ENCODE measurements at places on chromosomes 7 and 10.

DNA sequence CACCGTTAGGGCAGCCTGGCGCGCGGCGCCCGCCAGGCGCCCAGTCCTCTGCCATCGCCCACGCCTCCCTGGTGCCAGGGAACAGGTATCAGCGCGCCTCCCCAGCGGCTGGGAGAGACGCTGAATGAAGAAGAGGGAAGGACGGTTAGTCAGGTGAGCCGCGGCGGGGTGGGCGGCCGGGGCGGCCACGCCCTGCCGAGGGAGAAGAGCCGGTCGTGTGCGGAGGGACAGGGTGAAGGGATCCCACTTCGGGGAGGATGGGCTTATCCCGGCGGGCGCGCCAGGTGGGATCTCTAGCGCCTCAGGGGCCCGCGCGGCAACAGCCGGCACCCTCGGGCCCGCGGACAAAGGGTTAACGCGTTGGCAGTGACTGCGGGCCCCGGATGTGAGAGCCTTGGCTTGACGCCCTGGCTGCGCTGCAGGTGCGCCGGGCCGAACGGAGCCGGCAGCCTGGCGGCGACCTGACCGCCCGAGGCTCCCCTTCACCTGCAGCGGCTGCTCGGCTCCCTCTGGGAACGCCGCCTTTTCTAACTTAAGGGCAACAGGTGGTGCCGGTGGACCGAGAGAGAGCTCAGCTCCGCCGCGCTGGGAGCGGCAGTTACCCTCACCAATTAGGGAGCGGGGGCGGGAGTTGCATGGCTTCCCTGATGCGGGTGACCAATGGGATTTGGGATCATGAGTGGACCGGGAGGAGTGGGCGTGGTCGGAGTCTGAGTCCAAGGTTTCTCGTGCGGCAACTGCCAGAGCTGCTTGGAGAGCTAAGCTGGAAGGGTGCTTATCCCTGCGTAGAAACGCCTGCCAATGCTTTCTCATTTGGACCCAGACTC is at the start of gene ARL4A:
TSS of gene ARL4A (plus strand) at position 743 of the 827 bp plus-strand sequence. CDS start 622 bp downstream, outside the sequence.
- DNase-seq = peak; percentile 78

GRCh38 chr7:136000288-136000913 is 23.2 kb upstream of the MTPN start:
- no peak for DNase-seq

DNA sequence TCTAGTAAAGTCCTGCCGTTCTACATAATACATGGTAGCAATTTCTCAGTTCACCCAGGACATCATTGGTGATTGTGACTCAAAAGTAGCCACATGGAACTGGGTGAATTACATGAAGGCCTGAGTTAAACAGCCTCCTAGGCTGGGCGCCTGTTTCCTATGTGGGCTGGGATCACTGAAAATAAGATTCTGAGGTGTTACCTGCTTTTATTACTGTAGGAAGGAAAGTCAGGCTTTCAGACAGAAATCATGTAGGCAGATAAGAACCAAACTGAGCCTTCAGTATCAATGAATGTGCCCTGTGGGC is 160.4 kb downstream of the CAMK1D start:
- DNase-seq = no peak

DNA sequence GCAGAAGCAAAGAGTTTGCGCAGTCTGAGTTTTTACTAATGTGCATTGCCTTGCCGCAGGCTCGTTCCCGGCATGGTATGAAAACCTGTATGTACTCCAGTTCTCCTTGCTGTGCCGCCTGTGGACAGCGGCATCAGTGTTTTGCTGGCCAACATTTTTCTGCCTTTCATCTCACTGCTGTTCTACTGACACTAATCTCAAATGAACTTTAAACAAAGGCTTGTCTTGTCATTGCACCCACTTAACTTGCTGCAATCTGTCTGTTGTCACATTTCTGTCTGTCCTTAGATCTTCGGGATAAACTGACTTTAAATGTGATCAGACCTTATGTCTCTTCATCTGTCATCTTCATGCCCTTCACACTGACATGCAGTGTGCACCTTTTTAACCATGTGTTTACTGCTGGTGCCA is 71.7 kb upstream of the ZNRF2 start:
- no peak for DNase-seq

GRCh38 chr7:45416846-45417245 is 157.3 kb upstream of the ADCY1 start:
- DNase-seq = no peak

GRCh38 chr7:101017064-101017777 is 2.7 kb upstream of the MUC17 start:
- DNase-seq = no peak

GRCh38 chr10:59585046-59585700 is 124.5 kb downstream of the SLC16A9 start:
- no peak for DNase-seq

- no peak for DNase-seq
Measured at GRCh38 chr7:103501206-103501605, 55.2 kb upstream of the SLC26A5 start.

GRCh38 chr7:49264530-49264929 is 340.2 kb downstream of the CDC14C start:
- DNase-seq = no peak

GRCh38 chr10:124646483-124647352 is 97.5 kb downstream of the FAM53B start:
- no peak for DNase-seq

DNA sequence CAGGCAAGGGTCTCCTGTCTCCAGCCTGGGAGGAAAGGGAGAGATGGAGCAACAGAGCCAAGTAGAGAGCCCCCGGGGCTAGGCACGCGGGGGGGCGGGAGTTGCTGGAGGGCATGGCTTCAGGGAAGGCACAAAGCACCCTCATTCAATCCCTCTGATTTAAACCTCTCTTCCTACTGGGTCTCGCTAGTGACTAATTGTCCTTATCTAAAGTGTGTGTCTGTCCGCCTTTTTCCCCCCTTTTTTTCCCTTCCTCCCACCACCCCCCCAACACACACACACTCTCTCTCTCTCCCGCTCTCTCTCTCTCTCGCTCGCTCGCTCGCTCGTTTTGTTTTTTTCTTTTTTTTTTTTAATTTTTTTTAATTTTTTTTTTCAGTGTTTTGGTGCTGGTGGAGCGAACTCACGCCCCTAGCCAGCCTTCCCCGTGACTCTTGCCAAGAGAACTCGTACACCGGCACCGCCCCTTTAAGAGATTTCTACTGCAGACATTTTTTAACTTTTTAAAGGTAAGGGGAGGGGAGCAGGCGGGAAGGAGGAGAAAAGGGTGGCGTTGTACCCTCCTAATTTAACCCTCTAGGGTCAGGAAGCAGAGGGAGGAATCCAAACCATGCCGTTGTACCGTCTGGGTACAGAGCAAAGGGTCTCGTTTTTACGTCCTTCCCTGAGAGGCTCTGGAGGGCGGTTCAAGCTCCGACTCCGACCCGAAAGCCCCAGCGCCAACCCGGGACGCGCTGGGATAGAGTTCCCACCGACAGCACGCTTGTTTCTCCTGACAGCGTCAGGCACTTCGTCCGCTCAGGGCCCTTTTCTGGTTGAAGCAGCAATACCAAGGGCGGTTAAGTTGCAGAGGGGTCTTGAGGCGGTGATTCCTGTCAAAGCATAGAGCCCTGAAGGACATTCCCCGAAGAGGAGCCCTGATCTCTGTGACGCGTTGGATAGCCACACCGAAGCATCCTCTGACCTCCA is at the start of gene HPSE2:
TSS of gene HPSE2 (minus strand) at position 195 of the 969 bp plus-strand sequence.
- no peak for DNase-seq

- DNase-seq = no peak
Measured at GRCh38 chr10:78442836-78443550, 409.3 kb downstream of the RPS24 start.

- no peak for DNase-seq
Measured at GRCh38 chr10:60495338-60496055, 105.8 kb upstream of the ANK3 start.

- no peak for DNase-seq
Measured at GRCh38 chr7:100433592-100434296, 2.6 kb downstream of the PPP1R35 start.

- DNase-seq = no peak
Measured at GRCh38 chr10:88064608-88065382, 201.4 kb downstream of the PTEN start.

DNA sequence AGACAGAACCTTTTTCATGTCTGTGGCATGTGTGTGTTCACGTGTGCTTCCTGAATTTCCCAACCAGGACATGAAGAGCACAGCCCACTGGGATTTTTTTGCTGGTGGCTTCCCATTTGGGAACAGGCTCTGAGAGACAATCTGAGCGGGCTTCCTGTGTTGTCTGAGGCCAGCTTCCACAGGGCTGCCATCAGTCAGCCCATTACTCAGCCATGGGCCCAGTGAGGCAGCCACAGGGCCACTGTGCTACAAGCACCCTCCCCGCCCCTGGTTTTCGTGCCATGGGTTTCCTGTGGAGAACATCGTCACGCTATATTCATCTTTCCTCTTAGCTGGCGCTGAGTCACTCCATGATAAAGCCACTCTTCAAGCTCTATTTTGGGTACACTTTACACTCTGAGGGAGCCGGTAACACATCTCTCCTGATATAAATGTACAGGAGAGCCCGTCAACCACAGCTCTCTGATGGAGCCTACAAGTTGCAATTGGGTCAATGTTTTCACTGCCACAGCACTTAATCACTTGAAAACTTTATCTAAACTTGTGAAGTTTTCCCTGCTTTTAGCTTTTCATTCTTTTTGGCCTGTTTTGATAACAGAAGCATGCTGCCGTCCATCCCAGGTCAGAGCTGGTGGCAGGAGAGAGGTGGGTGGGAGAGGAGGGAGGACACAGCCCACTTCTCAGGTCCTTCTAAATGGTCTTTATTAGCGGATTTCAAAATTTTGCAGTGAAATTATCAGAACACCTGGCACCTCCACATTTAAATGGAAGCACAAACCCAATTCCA is 96.9 kb downstream of the HIPK2 start:
- DNase-seq = no peak

- DNase-seq = no peak
Measured at GRCh38 chr7:106089647-106090046, 22.5 kb downstream of the SYPL1 start.

DNA sequence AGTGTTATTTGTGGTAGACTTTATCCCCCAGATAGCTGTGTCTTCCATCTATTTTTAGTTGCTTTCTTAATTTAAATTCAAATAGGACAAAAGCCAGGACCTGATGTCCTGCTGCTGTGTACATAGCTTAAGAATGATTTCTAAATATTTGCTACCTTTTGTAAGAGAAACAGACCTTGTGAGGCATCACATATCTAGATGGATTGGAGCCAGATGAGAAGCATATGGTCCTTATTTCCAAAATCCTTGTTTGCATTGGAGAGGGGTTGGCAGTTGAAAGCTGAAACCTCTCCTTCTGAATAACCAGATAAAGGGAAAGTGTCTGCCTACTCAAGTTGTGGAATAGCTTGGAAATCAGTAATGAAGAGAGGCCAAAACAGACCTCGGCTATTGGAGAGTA is 50.7 kb upstream of the AMPH start:
- no peak for DNase-seq

DNA sequence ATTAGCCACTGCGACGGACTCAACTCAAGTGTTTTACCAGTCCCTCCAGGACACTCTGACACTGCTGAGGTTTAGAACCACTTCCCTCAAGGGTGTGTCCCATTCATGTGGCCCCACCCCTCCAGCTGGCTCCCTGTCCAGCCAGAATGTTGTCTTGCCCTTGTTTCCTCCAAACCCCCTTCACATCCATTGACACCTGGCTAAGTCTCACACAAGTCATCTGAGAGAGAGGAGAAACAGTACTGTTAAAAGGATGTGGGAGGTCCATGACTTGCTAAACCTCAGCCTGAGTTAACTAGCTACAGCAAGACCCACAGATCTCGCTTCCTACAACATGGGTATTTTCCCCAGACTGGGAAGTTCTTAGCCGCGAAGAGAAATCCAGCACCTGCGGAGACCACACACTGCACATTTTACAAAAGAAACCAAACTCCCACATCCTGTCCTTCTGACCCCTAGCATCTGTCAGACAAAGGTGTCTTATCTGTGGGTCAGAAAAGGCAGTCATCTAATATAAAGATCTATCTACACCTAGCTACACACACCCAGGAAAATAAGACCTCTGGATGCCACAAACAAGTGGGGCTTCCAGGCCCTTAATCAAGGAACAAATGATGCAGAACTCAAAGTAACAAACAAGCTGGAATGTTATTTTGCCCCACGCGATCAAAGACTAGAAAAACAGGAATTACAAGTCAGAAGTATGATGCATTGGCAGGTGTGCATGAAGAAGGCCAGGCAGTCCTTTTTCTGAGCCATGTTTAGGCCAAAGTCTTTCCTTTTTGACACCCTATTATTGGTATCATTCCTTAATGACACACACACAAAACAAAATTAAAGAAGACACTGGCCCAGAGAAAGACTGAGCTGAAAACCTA is 13.9 kb downstream of the OSBPL3 start:
- peak; percentile 20 for DNase-seq

GRCh38 chr10:73926152-73926764 is 15.3 kb downstream of the PLAU start:
- no peak for DNase-seq

Data from memory B cell (primary cell).